ENCODE measurements at places on chromosomes 6 and 20.

DNA sequence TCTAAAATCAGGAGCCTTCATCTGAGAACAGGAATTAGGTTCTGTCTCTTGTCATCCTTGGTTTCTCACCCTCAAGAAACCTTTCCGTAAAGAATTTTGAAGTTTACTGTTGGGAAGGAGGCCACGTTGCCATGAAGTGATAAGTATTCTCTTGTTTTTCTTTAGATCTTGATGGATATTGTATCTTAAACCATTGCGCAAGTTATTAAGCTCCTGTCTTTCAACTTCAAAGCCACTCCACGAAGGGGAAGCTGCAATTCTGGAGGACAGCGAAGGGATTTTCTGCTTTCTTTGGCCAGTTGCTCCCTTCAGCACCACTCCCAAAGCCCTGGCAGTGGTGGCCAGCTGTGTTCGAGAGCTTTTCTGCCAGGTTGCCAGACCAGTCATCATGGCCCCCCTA lies 198.1 kb upstream of the EXOC2 start:
- no peak for DNase-seq

DNA sequence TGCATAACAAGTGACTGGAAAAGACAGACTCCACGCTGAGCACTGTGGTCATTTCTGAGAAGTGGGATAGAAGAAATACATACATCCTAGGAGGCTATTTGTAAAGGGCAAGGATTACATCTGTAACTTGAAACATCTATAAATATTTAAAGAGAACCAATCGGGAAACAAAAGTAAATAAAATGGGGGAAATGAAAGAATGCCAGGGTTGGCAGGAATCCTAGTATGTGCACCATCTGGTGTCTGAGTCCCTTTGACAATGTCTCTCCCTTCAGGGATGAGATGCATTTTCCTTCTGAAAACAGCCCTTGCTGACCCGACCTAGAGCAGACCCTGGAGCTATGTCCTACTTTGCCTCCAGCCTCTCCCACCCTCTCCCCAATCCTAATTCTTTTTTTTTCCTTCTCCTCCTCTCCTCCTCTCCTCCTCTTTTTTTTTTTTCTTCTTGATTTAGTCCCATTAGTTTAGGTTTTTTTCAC lies 53.2 kb downstream of the VSTM2L start:
- no peak for DNase-seq

GRCh38 chr6:119501798-119502483 lies 152.4 kb upstream of the MAN1A1 start:
- no peak for DNase-seq

- DNase-seq, result no peak
Measured at GRCh38 chr6:81562169-81562568, 190.3 kb downstream of the TENT5A start.

GRCh38 chr6:28707387-28708282 lies 182.0 kb downstream of the GPX5 start:
- DNase-seq, result no peak

DNA sequence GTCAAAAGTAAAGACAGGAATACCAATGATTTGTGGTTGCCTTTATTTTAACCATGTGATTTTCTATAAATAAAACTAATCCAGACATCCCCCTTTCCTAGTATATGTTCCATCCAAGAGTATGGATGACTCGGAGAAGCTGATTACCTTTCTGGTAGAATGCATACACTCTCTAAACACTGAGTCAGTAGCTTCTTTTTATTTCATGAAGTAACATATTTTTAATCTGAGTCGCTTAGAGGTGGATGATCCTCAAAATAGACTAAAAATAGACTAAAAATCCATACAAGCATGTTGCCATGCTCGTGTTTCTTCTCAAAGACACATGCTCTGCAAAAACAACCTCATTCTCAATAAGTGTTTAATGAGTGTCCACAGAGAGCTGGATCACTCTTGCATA lies 263.7 kb downstream of the COL12A1 start:
- no peak for DNase-seq

DNA sequence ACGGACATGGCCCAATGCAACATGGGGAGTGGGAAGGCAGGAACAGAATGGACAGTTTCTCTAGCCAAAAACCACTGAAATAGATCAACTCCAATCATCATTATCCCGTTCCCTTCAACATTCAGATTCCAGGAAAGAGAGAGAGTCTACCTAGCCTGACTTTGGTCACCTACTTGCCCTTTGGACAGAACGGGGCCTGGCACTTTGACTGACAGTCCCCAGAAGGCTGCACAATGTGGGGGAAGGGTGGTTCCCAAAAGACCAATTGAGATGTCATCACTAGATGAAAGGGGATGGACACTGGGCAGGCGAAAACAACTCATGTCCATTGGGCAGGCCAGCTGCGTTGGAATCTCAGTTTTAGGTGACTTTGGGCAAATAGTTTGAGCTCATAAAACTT lies 15.0 kb upstream of the KIF16B start:
- DNase-seq, result no peak

- peak; percentile 1 for DNase-seq
Measured at GRCh38 chr6:47655719-47656595, 42.4 kb upstream of the ADGRF4 start.

DNA sequence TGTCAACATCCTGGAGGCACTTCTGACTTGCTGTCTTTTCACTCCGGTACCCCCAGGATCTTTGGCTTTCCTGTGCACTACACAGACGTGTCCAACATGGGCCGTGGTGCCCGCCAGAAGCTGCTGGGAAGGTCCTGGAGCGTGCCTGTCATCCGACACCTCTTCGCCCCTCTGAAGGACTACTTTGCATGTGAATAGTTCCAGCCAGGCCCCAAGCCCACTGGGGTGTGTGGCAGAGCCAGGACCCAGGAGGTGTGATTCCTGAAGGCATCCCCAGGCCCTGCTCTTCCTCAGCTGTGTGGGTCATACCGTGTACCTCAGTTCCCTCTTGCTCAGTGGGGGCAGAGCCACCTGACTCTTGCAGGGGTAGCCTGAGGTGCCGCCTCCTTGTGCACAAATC lies 12.0 kb upstream of the MAPRE1 start:
- DNase-seq, result no peak

GRCh38 chr6:37314487-37315156 lies 39.2 kb upstream of the RNF8 start:
- peak; percentile 19 for DNase-seq

DNA sequence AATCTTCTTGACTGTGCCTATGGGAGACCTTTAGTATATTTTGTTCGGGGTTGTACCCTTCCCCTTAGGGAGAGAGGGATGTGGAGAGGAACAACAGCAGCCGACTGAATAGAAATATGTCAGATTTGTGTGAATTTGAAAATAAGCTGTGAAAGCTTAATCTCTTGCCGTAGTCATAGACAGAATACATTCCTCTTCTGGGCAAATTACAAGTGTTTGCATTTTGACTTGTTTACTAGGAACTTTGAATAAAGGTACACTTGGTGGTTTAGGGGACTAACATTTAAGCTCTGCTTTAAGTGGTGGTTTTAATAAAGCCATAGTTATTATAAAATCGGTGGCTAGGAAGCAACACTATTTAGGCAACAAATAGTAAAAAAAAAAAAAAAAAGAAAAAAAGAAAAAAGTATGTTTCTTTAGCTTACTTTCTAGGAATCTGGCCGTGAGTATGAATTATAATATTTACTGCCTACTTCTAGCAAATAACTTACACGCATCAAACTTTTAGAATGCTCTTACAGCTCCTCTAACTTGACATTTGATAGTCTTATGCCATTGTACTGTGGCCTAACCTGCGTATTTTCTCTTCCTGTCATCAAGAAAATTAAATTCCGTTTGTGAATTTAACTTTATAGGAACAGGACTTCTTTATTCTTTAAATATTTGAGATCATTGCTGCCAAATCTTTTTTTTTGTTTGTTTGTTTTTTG lies 65.1 kb downstream of the ZBTB2 start:
- no peak for DNase-seq

- DNase-seq, result no peak
Measured at GRCh38 chr20:22775671-22776139, 191.3 kb upstream of the FOXA2 start.

DNA sequence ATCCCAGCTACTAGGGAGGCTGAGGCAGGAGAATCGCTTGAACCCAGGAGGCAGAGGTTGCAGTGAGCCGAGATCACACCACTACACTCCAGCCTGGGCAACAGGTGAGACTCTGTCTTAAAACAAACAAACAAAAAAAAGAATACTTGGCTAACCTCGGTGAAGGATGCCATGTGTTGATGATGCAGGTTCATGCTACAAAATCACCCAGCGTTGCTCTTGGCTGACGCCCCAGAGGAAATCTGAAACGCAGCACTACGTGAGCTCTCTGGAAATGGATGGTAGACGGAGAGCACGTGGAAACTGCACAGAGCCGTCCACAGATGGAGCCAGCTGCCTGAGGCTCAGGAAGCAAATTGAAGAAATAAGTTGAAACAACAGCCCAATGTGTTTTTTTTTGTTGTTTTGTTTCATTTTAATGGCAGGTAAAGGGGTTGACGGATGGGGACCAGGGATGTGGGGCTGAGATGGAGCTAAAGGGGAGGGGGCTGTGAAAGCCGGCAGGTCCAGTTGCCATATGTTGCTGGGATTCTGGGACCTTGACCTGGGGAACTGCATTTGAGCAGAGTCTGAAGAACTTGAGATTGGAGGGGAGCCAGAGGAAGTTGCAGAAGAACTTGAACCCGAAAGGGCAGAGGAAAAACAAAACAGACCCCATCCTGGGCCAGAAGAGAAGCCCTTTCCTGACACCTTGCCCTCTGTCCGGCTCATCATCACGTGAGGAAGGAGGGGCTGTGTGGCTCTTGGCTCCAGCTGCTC lies 12.8 kb upstream of the MANBAL start:
- peak; percentile 23 for DNase-seq

- DNase-seq, result no peak
Measured at GRCh38 chr6:142763205-142763604, 181.8 kb downstream of the HIVEP2 start.

- no peak for DNase-seq
Measured at GRCh38 chr6:47836639-47837038, 54.8 kb downstream of the OPN5 start.

- DNase-seq, result no peak
Measured at GRCh38 chr6:14819001-14819400, 426.9 kb upstream of the JARID2 start.

GRCh38 chr6:25025248-25025918 lies 89.6 kb upstream of the RIPOR2 start:
- no peak for DNase-seq

GRCh38 chr6:138012682-138013081 lies 94.5 kb downstream of the PERP start:
- peak; percentile 8 for DNase-seq

DNA sequence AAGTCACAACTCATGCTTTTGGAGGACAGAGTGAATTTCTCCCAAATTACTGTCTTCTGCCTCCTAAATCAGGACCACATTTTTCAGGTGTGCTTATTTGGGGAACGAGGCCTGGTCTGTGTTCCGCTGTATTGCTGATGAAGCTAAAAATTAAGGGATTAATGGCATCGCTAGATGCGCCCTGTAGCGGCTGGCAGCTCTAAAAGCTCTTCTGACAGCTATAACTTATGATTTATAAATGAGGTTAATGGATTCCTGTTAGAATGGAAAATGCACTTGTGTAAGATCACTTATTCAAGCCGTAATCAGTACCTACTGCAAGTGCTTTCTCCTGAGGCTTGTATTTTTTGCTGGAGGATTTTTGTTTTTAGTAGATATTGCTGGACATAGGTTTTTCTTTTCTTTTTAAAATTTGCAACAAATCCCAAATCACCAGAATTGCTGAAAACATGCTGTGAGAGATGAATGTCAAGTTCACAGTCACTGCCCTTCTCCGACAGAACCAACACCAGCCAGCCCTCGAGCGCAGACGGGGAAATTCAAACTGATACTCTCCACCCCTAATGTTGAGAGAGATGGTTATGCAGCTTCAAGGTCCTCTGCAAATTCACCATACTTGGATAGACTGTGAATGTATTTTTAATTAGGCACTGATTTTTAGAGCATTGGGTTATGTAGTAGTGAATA lies 49.1 kb downstream of the AKAP12 start:
- DNase-seq, result no peak

DNA sequence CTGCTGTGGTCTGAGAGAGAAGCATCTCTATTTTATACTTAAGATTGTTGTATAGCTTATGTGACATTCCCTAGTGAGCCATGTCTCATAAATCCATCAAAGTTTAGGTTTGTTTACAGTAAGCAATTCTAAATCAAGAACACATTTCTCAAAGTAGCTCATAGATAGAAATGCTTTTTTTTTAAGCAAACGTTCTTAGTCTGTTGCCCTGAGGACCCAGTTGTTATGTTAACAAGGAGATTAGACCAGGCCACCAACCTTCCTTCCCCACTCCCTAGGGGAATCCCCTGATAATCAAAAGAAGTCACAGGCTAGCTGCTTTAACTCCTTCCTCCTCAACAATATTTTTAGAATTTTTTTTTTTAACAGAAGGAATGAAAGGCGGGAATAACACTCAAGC lies 169.0 kb downstream of the FUT9 start:
- no peak for DNase-seq

GRCh38 chr20:42020316-42020715 lies 402.1 kb upstream of the CHD6 start:
- no peak for DNase-seq

DNA sequence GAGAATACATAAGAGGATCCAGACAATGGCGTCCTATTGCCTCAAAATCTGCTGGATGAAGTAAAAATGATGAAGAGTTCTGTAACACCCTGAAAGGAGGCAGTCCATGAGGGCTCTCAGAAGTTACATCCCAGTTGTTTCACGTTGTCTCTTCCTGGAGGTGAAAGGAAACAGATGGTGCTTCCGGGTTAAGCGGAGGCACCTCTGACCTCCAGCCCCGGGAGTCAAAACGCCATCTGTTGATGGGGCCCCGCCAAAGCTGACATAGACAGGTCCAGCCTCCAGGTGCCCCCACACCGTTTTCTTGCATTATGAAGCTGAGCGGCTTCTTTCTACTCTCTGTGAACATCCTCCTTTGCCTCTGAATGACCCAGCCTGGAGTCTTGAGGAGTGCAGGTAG lies 9.5 kb downstream of the SEMG2 start:
- no peak for DNase-seq

DNA sequence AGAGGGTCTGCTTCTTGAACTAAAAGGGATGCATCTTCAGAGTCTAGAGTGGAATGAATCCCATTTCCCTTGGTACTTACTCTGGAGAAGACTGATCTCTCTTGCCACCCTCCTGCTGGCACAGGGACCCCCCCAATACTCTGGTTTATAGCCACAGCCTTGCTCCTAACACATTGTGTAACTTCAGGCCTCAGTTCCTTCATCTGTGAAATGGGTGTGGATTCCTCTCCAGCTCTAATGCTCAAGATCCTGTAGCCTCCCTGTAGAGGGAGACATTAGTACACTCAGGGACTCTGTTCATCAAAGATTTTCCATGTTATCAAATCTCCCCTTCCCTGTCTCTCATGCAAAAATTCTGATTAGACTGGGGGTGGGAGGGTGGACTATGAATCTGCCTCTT lies 315.7 kb upstream of the MOCS1 start:
- no peak for DNase-seq

GRCh38 chr6:57182017-57182432 lies 9.9 kb downstream of the BAG2 start:
- no peak for DNase-seq

GRCh38 chr6:128738112-128738511 lies 144.8 kb upstream of the LAMA2 start:
- no peak for DNase-seq

Measured in CD4-positive, alpha-beta T cell treated with Interferon alpha-2 for 1 hour (primary cell).